ENCODE measurements at places on chromosomes 2 and 18. TPM values are rescaled to one million over a fixed set of nuclear protein-coding genes. Genes with fewer than 3 reads are reported as not detected.

GRCh38 chr18:38606841-38607240, 1041.2 kb upstream of the CELF4 start:
- no peak overlapping the region for H3K4me3 ChIP-seq
- no peaks in the 10 kb centered on the region for H3K4me1 ChIP-seq
- no peaks in the 10 kb centered on the region for H3K36me3 ChIP-seq
- H3K27ac ChIP-seq, result no peak overlapping the region
- no peaks in the 10 kb centered on the region for H3K27me3 ChIP-seq
- DNase-seq, result no peak

Gene RNF144A
- total RNA-seq, result 15.9 TPM

GRCh38 chr2:108943751-108944150, 45.3 kb downstream of the EDAR start:
- H3K4me3 ChIP-seq, result no peak overlapping the region
- H3K36me3 ChIP-seq, result no peaks in the 10 kb centered on the region
- H3K27me3 ChIP-seq, result peaks cover 19% of the 10 kb centered on the region

DNA sequence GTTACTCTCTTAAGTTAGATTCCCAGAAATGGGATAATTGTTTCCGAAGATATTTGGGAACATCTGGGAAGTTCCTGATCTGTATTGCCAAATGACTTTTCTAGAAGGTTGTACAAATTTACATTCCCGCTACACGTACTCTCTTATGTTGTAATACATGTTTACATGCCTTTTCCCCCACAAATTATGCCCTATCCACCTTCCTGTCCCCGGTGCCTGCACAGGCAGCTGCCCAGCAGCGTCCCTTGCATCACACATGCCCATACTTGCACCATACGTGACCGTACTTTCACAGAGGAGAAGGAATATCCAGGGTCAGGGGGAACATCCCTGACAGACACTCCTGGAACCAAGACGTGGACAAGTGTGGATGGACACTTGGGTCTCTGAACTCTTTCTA, 24.2 kb upstream of the KLF11 start:
- H3K27ac ChIP-seq, result no peak overlapping the region
- H3K27me3 ChIP-seq, result no peaks in the 10 kb centered on the region
- H3K4me1 ChIP-seq, result no peaks in the 10 kb centered on the region
- H3K36me3 ChIP-seq, result no peaks in the 10 kb centered on the region
- H3K4me3 ChIP-seq, result no peak overlapping the region
- DNase-seq, result no peak

- no peak overlapping the region for H3K27ac ChIP-seq
- no peaks in the 10 kb centered on the region for H3K36me3 ChIP-seq
- H3K4me3 ChIP-seq, result no peak overlapping the region
- H3K4me1 ChIP-seq, result peaks cover 7% of the 10 kb centered on the region
- DNase-seq, result no peak
- H3K27me3 ChIP-seq, result no peaks in the 10 kb centered on the region
These were observed 163.3 kb downstream of the QPCT start for GRCh38 chr2:37507703-37508102.

Gene GPBAR1
- total RNA-seq, result 0.36 TPM

DNA sequence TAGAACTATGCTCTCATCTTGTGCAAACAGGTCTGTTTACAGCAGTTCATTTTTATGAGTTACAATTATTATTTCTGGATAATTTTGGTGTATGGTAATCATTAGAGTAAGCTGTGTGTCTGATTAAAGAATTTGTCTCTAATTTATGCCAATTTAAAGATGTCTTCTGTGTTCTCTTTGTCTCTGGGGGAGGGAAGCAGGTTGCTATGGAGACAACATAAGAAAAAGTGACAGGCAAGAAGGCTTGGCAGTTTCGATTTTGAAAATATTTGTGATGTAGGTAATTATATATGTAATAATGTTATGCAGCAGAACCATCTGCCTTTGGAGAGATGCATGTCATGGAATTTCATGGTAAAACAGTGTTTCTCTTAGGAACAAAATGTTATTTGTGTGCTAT, 78.2 kb downstream of the SH3RF3 start:
- H3K4me1 ChIP-seq, result peaks cover 25% of the 10 kb centered on the region
- DNase-seq, result no peak
- H3K27ac ChIP-seq, result no peak overlapping the region
- no peak overlapping the region for H3K4me3 ChIP-seq
- no peaks in the 10 kb centered on the region for H3K27me3 ChIP-seq
- H3K36me3 ChIP-seq, result no peaks in the 10 kb centered on the region

Gene RNF138
- total RNA-seq, result 21.4 TPM

DNA sequence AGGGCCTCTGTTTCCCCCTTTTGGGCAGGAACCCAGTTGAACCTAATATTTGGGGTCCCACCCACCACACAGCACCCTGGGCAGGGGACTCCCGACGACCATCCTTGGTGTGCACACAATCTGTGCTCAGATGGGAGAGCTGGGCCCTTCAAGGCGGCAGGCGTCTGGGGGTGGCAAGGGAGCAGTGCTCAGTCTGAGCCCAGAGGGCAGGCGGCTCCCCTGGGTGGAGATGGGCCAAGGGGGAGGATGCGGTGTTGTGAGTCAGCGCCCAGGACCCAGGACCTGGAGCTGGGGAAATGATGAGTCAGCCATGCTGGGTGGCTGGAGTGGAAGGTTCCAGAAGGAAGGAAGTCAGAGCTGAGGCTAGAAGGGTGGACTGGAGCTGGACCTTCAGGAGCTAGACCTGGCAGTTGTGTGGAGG, 3.8 kb downstream of the PROM2 start:
- H3K4me3 ChIP-seq, result no peak overlapping the region
- no peak overlapping the region for H3K27ac ChIP-seq
- H3K4me1 ChIP-seq, result peaks cover 5% of the 10 kb centered on the region
- no peaks in the 10 kb centered on the region for H3K27me3 ChIP-seq

- H3K4me1 ChIP-seq, result no peaks in the 10 kb centered on the region
- H3K27me3 ChIP-seq, result no peaks in the 10 kb centered on the region
- DNase-seq, result no peak
- H3K36me3 ChIP-seq, result peaks cover 26% of the 10 kb centered on the region
- H3K27ac ChIP-seq, result no peak overlapping the region
These were observed 25.2 kb downstream of the CASP8 start for GRCh38 chr2:201285499-201285898.

GRCh38 chr2:215845839-215846586, 167.3 kb downstream of the MREG start:
- no peaks in the 10 kb centered on the region for H3K36me3 ChIP-seq
- H3K27me3 ChIP-seq, result no peaks in the 10 kb centered on the region
- H3K4me1 ChIP-seq, result peaks cover 29% of the 10 kb centered on the region

Gene RPRM
- 0.36 TPM for total RNA-seq

Gene ZNF892
- 6.5 TPM for total RNA-seq

Gene FBXO48
- 0.88 TPM for total RNA-seq

DNA sequence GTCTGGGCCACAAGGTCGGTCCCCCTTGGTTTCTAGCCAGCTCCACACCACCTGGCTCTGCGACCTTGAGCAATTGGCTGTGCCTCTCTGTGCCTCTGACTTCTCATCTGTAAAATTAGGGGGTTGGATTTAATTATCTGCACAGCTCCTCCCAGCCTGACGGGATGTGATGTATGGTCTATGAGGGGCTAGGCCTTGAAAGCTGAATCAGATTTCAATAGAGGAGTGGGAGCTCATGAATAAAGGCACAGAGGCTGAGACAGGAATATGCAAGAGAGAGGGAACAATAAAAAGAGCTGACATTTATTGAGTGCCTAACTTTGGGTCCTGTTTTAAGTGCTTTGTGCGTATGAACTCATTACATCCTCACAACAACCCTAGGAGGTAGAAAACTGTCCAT, 104.7 kb downstream of the ALK start:
- DNase-seq, result no peak
- H3K36me3 ChIP-seq, result no peaks in the 10 kb centered on the region
- H3K4me1 ChIP-seq, result no peaks in the 10 kb centered on the region
- no peak overlapping the region for H3K27ac ChIP-seq

- no peaks in the 10 kb centered on the region for H3K36me3 ChIP-seq
- no peak overlapping the region for H3K27ac ChIP-seq
- H3K27me3 ChIP-seq, result no peaks in the 10 kb centered on the region
- no peak for DNase-seq
- no peak overlapping the region for H3K4me3 ChIP-seq
These were observed 21.6 kb upstream of the SLC9A2 start for GRCh38 chr2:102597788-102598187.

DNA sequence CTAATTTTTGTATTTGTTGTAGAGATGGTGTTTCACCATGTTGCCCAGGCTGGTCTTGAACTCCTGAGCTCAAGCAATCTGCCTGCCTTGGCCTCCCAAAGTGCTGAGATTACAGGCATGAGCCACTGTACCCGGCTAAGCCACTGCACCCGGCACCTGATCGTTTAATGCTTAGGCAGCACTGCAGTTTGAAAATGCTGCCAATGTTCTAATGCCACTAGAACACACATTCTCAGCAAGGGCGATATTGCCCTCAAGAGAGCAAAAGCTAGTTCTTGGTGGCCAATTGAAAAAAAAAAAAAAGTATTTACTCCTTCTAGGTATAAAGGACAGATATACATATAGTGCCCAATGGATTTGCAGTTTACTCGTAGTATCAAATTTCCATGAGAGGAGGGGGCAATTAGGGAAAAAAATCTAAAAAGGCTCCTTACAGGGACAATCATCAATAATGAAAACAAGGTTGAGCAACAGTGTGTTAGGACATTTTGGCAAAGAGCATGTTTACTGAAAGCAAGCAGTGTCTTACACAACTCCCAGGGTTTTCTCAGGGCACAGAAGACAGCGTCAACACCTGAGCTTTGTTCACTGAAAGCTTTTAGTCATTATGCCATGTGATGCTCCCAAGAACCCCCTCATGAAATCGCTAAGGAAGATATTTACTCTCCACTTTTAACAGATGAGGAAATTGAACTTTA, 199.9 kb upstream of the PKDCC start:
- H3K27ac ChIP-seq, result no peak overlapping the region
- peak; percentile 14 for DNase-seq
- H3K27me3 ChIP-seq, result peaks cover 46% of the 10 kb centered on the region
- H3K36me3 ChIP-seq, result no peaks in the 10 kb centered on the region

DNA sequence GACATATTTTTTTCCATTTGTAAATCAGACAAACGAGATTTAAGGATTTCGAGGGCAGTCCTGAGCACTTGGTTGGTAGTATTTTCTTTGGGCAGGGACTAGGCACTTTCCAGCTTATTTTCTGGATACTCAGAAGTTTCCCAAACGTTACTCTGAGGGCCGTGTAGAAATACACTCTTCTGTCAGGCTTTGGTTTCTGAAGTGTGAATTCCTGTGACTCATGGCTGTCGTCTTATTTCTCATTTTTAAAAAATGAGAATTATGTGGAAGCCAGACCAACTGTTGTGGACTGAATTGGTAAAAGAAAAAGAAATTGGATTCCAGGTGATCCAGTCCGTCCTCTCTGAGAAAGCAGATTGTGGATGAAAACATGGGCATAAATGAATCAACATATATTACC, 658.6 kb upstream of the FANCL start:
- H3K4me1 ChIP-seq, result no peaks in the 10 kb centered on the region
- H3K27me3 ChIP-seq, result no peaks in the 10 kb centered on the region
- no peaks in the 10 kb centered on the region for H3K36me3 ChIP-seq
- no peak overlapping the region for H3K27ac ChIP-seq
- DNase-seq, result no peak
- no peak overlapping the region for H3K4me3 ChIP-seq

DNA sequence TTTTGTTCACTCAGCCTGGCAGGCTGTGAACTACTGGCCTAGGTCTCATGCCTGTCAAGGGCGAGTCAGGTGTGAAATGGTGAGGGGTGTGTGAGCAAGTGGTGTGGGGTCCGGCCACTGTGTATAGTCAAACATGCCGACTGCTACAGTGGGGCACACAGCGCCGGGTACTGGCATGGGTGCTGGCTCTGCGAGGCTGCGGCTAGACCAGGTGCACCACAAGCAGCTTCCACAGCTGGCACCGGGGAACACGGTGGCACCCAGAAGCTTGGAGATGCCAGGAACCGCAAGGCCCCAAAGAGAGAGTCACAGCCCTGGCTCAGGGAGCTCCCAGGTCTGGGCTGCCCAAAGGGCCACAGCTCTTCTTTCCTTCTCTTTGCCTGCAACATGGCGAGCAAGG, 49.7 kb downstream of the CCDC68 start:
- H3K36me3 ChIP-seq, result no peaks in the 10 kb centered on the region
- no peak for DNase-seq
- no peak overlapping the region for H3K27ac ChIP-seq
- peaks cover 8% of the 10 kb centered on the region for H3K4me1 ChIP-seq
- H3K4me3 ChIP-seq, result no peak overlapping the region

Gene WDR35
- 18.1 TPM for total RNA-seq

- no peak overlapping the region for H3K27ac ChIP-seq
- no peaks in the 10 kb centered on the region for H3K4me1 ChIP-seq
- peak; percentile 80 for DNase-seq
- no peaks in the 10 kb centered on the region for H3K36me3 ChIP-seq
- no peak overlapping the region for H3K4me3 ChIP-seq
- H3K27me3 ChIP-seq, result peaks cover 13% of the 10 kb centered on the region
These were observed 119.6 kb downstream of the MBP start for GRCh38 chr18:77012806-77013541.

Gene SAG
- total RNA-seq, result not detected

- H3K27me3 ChIP-seq, result peaks cover 22% of the 10 kb centered on the region
- DNase-seq, result no peak
- no peaks in the 10 kb centered on the region for H3K36me3 ChIP-seq
- H3K4me3 ChIP-seq, result no peak overlapping the region
- H3K4me1 ChIP-seq, result peaks cover 3% of the 10 kb centered on the region
- H3K27ac ChIP-seq, result no peak overlapping the region
These were observed 1.1 kb downstream of the SLC38A11 start for GRCh38 chr2:164954186-164954585.

Gene REG1B
- not detected for total RNA-seq

DNA sequence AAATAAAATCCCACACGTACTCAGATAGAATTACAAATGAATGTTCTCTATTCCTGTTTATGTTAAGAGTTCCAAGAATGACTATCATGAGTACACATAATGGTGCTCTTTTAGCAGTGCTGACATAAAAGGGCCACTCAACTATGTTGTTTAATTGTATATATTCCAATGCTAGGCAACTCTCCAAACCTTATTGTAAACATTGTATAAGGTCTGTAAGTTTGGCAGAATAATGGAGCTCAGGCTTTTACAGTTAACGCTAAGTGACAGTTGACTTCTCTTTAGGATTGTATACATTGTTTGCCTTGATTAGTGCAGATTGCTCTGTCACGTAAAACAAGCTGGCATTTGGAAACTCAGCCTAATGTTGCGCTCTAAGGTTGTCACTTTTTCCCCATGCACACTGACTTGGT, 20.8 kb downstream of the RBMS1 start:
- no peak for DNase-seq
- peak overlapping the region; percentile 27 for H3K27ac ChIP-seq
- H3K36me3 ChIP-seq, result no peaks in the 10 kb centered on the region
